ENCODE measurements at places on chromosomes 3 and 15.

DNA sequence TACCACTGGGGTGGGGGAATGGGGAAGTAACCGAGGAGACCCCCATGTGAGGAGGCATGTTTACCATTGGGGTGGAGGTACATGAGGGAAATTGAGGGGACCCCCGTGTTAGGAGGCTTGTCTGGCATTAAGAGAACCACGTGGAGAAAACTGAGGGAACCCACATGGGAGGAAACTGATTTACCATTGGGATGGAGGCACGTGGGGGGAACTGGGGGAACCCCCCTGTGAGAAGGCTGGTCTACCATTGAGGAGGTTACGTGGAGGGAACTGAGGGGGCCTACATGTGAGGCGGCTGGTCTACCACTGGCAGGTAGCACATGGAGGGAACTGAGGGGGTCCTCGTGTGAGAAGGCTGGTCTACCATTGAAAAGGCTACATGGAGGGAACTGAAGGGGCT, 159.4 kb downstream of the FBLN2 start:
- no peak for DNase-seq

DNA sequence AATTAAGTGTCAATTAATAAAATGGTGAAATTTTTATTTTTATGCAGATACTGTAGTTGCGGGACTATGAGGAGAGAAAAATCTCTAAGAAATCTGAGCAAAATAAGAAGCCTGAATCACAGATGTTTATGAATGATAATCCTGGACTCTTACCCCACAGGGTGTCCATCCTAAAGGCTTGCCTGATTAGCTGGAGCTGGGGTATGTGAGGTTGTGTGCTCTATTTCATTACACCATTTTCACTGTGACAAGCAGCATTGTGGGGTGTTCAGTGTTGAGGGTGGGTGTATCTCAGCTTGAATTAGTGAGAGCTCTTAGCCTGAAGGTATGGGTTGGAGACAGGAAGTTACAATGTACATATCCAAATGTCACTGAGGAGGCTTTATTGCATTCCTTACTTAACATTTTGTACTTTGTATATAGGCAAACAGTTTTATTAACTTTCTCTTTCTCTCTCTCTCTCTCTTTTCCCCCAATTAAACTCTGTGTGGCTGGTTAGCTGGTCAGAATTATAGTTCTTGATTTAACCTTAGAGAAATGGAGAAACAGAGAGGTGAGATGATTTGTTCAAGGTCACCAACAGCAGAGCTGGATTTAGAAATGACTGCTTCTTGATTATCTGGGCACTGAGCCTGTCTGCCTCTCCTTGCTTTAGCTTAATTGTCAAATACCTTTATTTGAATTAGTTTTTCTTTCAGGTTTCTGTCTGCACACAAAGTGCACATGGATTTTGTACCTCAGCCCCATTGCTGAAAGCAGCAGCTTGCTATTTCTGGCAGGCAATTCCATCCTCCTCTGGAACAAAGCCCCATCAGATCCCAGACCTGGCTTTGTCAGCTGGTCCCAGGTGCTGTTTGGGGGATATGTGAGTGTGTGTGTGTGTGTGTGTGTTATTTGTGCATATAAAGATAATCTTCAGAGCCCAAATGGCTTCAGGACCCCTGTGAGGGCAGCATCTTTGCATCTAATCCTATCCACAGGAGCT, 35.8 kb downstream of the GJD2 start:
- no peak for DNase-seq

DNA sequence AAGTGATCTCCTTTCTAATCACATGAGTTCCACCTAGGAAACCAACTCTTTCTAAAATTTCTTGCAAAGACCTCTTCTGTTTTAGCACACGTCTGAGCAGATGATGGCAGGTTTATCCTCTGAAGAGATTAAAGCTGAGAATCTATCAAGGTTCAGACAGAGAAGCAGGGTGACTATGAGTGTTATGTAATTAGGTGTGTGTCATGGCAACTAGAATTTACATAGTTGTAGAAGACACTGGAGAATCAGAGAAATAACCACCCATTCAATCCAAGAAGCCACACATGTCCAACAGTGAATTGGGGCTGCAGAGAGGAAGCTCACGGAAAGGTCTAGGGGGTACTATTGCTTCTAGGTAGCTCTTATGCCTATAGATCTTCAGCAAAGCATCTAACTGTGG, 600.5 kb downstream of the PYDC2 start:
- DNase-seq: no peak

DNA sequence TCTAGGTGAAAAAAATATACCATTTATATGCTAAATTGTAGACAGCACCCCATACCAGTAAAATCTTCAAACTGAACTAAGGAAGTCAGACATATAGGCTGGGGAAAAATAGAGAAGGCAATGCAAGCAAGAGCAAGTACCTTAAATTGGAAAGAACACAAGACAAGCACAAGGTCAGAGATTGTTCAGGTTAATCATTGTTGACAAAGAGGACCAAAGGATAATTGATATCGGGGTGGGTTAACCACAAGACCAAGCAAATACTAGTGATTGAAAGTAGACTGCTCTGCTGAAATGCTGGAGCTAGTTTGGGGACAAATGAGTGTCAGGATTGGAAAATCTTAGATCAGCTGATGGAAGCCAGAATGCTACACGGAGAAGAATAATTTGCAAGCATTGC, 499.8 kb downstream of the ROBO2 start:
- no peak for DNase-seq

GRCh38 chr3:46301122-46301835, 52.6 kb upstream of the CCR2 start:
- DNase-seq: no peak

DNA sequence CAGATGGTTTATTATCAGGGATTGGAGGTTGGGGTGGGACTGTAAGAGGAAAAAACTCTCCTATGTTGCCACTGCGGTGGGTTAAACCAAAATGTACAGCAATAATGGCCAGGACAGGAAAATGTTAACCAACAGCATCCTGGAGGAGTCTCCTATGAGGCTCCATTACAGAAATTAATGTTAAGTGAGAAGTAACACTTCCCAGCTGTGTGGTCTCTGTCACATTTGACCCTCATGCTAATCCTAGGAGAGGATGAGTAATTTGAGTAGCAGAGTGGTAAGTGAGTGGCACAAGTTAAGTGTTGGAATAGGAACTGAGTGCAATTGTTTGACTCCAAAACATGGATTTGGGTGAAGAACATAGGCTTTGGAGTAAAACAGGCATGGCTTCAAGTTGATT, 39.0 kb downstream of the ARHGEF3 start:
- no peak for DNase-seq

- DNase-seq: no peak
Observed at GRCh38 chr3:157840564-157840963, 265.7 kb downstream of the SHOX2 start.

DNA sequence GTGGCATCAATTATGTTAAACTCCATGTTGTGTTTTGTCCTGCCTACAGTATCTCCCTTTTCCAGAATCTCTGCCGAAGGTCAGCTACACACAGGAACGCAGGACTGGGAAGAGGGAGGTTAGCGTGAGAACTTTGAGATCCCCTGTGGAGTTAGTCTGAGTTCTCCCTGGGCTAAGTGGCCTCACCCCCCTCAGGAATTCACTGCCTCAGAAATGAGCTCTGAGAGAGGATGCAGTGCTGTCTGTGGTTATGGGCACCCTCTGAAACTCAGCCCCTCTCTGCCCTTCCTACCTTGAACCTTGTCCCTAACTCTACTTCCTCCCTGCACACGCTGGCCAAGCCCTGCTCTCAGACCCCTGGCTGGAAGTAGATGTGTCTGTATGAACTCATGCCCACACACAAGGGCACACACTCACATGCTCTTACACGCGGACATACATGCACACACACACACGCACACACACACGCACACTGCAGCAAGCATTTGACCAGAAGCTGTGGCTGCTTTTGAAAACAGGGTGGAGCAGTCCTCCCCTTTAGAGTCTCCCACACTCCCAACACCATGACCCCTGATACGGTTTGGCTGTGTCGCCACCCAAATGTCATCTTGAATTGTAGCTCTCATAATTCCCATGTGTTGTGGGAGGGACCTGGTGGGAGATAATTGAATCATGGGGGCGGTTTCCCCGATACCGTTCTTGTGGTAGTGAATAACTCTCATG, 5.3 kb upstream of the VIPR1 start:
- DNase-seq: no peak

GRCh38 chr3:142808103-142808917, 80.6 kb downstream of the PCOLCE2 start:
- DNase-seq: no peak

DNA sequence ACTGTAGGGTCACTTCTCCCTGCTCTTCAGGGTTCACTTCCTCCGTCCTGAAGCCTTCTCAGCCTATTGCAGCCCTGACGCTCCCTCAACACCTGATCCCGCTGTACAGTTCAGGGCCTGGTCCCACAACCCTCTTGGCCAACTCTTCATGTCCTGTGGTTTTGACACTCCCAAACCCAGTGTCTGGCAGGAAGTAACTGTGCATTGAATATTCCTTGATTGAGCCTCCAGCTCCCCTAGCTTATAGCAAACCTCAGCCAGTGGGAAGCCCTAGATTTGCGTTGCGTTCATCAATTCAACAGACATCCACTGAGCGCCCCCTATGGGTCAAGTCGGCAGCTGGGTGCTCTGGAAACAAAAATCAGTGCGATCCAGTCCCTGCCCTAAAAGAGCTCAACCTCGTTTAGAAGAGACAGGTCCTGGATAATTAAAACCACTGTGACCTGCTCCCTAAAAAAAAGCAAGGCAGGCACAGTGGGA, 13.5 kb downstream of the UBAP1L start:
- peak; percentile 48 for DNase-seq

GRCh38 chr3:43219616-43220015, 66.7 kb upstream of the SNRK start:
- no peak for DNase-seq

- no peak for DNase-seq
Observed at GRCh38 chr3:62335196-62335595, 38.2 kb downstream of the FEZF2 start.

- DNase-seq: no peak
Observed at GRCh38 chr3:3212781-3213440, 33.4 kb upstream of the CRBN start.

DNA sequence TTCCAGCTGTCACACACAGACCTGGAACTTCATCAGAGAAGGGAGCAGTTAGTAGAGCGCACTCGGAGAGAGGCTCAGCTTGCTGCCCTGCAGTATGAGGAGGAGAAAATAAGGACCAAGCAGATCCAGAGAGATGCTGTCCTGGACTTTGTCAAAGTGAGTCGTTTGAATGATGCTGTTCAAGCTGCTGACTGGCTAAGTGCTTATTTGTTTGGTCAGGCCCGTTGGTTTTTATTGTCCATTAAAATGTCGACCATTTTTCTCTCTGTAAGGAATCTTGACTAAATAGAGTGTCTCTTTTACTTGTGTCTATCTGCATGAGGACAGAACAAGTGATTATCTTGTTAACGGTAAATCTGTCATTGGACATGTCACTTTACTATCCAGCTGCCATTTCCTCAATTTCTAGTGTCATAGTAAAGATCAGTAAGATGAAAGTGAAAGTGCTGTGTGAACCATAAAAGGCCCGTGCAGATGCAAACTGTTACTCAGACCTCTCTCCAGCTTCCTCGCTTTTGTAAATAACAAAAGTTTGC, 56.9 kb downstream of the LRCH3 start:
- DNase-seq: peak; percentile 25

All from CD4-positive, alpha-beta T cell treated with Interleukin-4 for 1 hour (primary cell).